DMS 273 treated with DMSO at 0.1 percent for 48 hours (cell line): ENCODE measurements at places on chromosomes 4 and X.

DNA sequence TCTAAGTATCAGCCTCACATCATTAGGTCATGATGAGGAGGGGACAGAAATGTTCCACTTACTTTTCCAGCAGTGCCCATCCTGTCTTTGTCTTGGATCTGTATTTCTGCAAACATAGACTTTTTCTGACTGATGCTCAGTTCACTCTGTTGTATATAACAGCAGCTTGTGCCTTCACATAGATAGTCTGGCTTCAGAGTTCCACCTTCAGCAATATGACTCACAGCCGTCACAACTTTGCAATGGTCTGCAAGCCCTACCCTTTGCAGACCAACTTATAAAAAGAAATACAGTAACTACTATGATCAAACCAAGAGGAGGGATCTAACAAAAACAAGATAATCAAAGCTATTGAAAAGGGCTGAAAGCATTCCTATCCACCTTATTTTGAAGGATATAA, at the start of gene ADH7:
Gene ADH7, minus strand, starts transcription at position 189 of the 400 bp plus-strand sequence. Its CDS starts 109 bp downstream, at position 80.
- no peak for DNase-seq

GRCh38 chr4:151952137-151952536, 191.3 kb upstream of the GATB start:
- DNase-seq: no peak

GRCh38 chr4:38030023-38030422, 69.8 kb downstream of the PTTG2 start:
- no peak for DNase-seq

GRCh38 chr4:183966371-183966770, 61.3 kb downstream of the STOX2 start:
- DNase-seq: no peak

DNA sequence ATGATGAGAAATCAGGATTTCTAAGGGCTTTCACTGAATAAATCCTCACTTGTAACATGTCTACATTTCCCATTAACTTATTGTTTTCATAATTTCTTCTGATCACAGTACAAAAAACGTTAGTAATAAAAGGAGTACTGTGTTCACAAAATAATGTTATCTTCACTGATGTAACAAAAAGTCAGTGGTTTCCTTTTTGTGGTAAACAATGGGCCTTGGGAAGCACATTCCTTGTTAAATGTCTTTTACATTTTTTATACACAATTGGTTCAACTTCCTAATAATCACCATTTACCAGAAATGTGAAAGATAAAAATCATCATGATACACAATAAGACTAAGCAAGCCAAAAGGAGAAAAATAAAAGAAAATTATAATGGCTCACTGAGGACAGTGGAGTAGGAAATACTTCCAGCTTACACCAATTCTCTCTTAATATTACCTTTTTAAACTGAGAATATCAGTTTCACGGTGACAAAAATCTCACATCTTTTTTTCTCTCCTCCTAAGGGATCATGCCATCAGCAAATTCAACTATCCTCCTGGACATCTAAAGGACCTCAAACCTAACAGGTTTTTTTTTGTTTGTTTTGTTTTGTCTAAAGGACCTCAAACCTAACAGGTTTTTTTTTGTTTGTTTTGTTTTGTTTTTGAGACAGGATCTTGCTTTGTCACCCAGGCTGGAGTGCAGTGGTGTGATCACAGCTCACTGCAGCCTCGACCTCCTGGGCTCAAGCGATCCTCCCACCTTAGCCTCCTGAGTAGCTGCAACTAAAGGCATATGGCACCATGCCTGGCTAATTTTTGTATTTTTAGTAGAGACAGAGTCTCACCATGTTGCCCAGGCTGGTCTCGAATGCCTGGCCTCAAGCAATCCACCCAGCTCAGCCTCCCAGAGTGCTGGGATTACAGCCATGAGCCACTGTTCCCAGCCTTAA, 57.3 kb downstream of the FRYL start:
- DNase-seq: no peak

GRCh38 chr4:158949099-158949498, 153.8 kb upstream of the RAPGEF2 start:
- DNase-seq: no peak

DNA sequence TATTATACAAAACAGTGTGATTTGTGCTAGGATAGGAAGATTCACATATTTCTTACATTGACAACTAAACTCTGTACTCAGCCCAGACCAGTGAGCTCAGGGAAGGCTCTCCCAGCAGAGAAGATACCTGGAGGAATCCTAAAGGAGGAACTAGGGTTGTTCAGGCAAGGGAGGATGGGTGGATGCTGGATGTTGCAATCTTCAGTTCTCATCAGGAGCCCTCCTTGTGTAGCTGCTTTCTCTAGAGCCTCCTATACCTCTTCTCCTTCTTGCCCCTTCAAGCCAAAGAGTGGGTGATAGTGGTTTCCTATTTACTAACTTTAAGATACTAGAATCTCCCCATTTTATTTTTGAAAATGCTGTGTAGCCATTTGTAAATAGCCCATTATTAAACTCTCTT, 117.3 kb downstream of the NKX6-1 start:
- DNase-seq: no peak

DNA sequence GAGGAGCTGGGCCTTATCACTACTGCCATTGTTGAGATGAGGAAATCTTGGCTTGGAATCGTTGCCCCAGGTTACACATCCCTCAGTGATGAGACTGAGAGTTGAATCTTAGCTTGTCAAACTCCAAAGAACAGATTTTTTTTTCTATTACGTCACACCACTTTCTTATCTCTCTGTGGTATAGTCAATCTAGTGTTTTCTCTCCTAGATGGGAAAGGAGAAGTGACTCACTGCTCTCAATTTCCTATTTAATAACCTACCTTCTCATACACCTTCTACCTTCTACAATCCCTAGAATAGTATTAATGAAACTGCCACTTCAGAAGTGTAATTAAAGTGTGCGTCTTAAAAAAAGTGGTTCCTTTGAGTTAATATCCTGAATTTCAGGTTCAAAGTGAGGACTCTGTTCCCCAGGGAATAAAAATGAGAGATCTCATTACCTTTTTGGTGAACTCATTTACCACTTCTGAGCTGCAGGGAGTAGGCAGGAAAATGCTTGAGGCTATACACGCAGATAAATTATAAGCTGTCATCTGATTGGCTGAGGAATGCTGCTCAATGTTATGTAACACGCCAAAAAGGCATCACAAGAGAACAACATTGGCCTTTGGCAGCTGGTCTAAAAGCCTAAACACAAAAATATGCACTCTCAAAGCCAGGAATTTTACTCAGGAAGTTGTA, 59.3 kb downstream of the MAD2L1 start:
- DNase-seq: no peak

DNA sequence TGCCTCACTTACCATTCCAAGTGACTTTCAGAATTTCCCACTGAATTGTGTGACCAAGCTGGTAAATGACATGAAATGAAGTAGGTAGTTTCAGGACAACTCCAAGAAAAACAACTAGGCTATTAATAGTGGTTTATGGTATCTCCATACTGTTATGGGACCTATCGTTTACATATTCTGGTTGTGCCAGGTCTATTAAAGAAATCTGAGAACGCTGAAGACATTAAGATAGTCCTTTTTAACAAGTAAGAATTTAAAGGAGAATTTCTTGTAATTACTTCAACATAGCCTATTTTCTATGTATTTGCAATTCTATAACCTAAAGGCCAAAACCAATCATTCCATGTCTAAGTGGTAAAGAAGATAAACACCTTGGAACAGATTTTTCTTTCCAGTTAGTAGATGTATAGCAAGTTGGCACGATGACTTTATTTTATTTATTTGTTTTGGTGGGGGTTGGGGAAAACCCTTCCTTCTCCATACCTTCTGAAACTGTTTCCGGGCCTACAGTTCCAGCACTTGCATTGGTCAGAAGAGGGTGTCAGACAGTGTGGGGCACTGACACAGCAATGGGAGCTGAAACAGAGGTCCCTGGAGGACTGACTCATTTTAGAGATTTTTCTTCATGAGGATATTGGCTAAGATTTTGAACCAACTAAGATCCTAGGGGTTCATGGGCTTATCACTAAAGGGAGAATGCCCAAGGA, 7.6 kb upstream of the DCLK2 start:
- no peak for DNase-seq

DNA sequence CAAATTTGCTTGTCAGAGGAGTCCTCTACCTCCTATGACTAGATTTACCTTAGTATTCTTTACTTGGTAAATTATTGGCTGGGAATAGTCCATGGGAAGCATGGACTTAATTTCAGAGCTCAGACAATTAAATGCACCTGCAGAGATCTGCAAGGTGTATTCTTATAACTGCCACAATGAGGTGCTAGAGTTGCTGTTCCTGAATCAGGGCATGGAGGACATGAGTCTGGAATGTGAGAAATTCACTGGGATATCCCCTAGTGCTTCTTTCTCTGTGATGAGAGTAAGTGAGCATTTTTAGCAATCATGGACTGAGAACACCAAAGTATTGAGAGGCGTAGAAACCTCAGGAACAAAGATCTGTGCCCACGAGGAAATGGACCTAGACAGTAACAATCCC, 32.9 kb upstream of the GRID2 start:
- DNase-seq: no peak

DNA sequence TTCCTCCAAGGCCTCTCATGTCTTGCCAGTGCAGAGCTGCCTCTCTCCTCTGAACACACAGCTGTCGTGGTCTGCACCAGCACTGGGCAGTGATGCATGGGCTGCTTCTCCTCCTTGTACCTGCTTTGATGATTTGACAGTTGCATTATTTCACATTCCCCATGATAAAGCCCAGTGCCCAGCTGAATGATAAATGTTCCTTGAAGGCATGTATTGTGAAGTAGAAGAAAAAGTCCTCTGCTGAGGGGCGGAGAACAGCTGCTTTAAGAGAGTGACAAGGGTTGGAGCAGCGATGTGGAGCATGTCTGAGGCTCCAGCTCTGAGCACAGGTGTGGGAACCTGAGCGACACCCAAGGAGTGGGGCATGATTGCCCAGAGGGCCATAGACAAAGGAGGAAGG, 21.1 kb upstream of the TRIM2 start:
- DNase-seq: no peak

DNA sequence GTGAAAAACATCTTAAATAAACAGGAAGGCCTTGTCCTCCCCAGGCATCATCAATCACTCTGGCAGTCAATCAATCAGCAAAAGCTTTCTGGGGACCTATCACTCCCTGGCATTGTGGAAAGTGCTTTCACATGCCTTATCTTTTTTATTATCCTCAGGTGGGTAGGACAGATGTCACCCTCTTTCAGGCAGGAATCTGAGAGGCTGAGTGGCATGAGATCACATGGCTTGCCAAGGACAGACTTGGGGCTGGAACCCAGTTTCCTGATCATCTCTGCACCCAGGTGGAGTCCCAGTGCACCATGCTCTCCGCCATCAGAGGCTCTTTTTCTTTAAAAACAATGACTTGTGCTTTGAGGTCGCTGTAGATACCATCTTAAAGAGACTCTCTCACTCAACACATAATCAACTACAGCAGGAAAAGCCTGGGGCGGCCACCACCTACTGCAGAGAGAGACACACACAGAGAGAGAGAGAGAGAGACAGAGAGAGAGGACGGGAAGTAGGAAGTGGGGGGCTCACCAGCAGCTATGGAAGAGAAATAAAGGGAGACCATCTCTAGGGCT, 282.7 kb downstream of the PTTG2 start:
- DNase-seq: no peak

- no peak for DNase-seq
Measured at GRCh38 chrX:11239230-11239629, 54.0 kb upstream of the AMELX start.

GRCh38 chr4:61827907-61828391, 627.8 kb downstream of the ADGRL3 start:
- no peak for DNase-seq

GRCh38 chrX:129724754-129725153, 14.0 kb upstream of the XPNPEP2 start:
- DNase-seq: no peak

- no peak for DNase-seq
Measured at GRCh38 chrX:23228950-23229448, 105.7 kb upstream of the PTCHD1 start.

- DNase-seq: peak; percentile 12
Measured at GRCh38 chr4:137310593-137311490, 221.5 kb downstream of the PCDH18 start.

DNA sequence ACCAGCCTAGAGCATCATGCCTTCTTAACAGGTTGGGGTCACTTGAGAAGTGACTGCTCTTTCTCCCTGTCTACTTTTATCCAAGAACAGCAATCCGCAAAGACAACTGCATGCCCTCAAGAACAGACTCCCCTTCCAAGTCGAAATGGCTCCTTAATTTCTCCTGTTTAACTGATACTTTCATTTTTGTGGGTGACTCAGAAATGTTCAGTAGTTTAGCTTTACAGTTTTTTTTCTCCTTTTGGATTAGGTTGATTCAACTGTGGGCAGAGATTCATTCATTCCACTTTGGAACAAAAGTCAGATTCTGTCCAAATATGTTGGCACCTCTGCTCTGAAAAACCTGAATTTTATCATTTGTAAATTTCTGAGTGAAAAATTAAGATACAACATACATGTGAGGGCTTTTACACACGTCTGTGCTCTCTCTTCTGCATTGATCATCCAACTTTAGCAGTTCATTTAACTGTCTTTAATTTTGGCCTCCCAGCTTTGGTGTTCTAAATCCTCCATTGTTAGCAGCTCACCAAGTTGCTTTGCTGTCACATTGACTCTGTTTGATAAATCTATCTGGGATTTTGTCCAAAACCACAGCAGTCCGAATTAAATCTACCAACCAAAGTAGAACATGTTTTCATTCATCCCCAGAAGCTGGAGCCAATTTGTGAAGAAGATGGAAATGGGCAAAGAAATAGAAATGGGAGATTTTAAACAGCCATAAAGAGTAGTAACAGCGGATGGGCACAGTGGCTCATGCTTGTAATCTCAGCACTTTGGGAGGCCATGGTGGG, 50.0 kb downstream of the HOPX start:
- DNase-seq: no peak

DNA sequence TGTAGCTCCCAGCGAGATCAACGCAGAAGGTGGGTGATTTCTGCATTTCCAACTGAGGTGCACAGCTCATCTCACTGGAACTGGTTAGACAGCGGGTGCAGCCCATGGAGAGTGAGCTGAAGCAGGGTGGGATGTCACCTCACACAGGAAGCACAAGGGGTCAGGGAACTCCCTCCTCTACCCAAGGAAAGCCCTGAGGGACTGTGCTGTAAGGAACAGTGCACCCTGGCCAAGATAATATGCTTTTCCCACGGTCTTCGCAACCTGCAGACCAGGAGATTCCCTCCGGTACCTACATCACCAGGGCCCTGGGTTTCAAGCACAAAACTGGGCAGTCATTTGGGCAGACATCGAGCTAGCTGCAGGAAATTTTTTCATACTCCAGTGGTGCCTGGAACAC, 216.4 kb upstream of the TET2 start:
- no peak for DNase-seq

DNA sequence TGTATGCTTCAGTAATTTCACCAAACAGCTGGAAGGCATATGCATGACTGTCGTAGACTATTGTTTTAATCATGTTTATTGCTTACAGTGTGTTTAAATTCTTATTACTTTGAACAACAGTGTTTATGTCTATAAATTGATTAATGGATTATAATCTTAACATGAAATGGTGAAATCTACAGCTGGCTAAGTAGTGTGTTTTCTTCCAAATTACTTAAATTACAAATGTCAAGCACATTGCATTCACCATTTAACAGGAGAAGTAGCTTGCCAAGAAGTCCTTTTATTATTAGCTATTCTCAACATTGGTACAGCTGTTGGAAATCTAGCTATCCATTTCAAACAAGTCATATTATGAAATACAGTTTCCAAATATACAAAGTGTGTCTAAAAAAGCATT, 849.3 kb upstream of the PCDH10 start:
- DNase-seq: no peak
